ENCODE measurements at places on chromosomes 1 and 21.

DNA sequence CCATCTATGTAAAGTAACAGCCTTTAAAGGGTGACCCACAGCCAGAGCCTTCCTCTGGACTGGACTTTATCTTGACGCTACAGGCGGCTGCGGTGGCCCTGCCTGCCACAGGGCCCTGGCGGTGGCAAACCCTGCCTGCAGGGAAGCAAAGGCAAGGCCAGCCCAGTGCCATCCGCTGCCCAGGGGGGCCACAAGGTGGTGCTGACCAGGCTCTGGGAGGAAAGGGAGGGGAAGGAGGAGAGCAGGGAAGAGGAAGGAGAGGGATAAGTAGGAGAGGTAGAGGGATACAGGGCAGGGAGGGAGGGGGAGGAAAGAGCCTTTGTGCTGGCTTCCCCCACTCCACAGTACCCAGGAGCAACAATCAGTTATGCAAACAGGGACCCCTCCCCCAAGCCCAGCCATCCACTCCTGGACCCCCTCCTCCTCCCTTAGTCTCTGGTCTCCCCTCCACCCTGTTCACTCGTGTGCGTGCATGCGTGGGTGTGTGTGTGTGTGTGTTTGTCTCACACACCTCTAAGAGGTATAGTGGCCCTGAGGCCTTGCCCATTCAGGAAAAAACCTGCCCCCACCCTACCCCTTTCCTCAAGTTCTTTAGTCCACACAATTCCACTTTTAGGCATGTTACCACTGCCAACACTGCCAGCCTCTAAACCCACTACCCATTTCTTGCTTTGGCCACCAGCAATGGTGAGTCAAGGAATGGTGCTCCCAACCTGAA is 30.3 kb downstream of the SSBP3 start:
- no peak for DNase-seq

DNA sequence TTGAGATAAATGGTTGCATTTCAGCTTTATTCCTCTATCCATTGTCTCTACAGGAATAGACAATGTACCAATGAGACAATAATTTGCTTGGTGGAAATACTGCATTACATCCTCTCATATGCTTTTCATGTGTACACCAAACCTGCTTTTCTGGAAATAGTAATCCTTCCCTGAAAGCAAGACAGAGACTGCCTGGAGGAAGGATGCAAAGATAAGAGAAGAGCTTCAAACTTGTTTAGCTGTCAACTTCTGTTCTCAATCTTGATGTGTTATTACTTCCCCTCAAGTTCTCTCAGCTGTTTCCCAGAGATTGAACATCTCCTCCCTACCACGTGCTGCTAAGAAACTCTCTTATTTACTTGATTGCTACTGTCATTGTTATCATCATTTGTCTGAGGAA is 1125.4 kb upstream of the TMPRSS15 start:
- no peak for DNase-seq

DNA sequence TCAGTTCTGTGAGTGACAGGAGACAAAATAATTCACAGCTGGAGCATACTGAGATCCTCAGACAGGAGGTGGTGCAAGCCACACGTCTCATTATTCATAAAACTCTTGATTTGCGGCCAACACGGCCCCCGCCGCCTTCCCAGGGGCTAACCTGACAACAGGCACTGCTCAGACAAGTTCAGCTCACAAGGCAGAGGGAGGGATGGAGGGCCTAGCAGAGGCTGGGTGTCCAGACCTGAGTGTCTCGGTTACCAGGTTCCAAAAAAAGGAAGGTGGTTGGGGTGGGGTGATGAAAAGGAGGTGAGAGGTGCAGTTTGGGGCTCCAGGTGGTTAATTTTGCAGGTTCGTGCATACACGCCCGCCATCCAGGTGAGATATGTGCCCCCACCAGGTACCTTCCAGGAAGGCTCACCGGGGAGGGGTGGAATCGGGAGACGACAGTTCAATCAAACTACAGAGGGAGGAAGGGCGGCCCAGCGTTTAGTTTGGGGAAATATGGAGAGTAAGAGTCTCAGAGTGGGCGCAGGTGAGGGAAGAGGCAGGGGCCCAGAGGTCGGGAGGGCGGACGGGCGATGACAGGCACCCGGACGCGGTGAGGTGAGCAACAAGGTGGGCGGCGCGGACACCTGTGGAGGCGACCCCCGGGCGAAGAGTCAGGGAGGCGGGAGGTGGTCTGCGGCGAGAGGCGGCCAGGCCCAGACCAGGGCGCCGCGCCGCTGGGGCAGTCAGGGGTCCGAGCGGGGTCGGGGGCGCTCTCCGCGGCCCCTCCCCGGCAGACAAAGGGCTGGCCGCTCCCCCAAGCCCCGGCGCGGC is 629 bp downstream of the CTNNBIP1 start:
- DNase-seq = no peak

GRCh38 chr1:114695430-114696058 is at the start of gene AMPD1:
AMPD1 (minus strand) TSS chr1:114695546; CDS start chr1:114695471, 75 bp downstream.
- DNase-seq = no peak

DNA sequence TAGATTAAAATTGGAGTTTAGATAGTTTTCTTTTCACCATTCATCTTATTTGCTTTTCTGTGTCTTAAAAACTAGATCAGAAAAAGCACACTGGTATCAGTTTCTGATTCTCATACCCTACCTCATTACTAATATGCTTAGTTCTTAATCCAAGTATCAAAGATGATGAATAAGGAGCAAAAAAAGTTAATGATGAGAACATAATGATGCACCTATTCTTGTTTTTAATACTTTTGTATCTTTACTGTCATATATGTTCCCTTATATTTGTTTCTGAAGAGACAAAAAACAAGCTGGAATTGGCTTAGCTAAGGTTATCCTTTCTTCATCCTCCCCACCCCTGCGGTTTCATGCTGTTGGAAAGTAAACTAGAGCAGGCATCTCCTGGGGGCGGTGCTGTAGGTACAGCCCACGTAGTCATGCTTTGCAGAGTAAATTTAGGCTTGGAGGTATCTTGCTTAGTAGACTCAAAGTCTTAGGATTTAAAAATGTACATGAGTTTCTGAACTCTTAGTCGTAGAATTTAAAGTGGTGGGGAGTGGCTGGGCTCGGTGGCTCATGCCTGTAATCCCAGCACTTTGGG is 16.4 kb downstream of the CNIH4 start:
- DNase-seq = no peak

DNA sequence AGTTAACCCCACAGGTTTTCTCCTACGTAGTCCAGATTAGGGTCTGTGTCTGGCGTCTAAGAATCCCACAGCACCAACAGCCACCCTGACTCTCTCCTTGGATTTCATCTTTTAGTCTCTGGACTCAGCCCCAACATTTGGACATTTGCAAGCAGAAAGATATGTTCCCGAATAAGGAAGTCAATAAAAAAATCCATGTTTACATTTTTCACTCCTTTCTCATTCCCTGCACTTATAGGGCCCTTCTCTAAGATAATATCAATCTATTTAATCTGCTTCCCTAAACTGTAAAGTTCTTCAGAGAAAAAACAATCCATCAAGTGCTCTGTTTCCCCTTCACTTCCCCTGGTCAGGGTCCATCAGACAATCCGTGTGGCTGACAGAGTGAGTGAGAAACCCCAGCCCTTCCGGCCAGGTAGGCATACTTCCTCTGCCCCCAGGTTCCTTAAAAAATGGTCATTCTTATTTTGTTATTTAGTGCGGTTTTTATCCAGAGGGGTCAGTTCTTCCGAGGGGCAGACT is 105.9 kb upstream of the CDC42BPA start:
- DNase-seq = no peak

GRCh38 chr1:4939266-4939665 is 284.9 kb downstream of the AJAP1 start:
- no peak for DNase-seq

- no peak for DNase-seq
Observed at GRCh38 chr1:184533915-184534314, 147.1 kb downstream of the C1orf21 start.

All from GM04504 (cell line).